A172 (cell line): ENCODE measurements at places on chromosomes 5 and 9. TPM values are rescaled to one million over a fixed set of nuclear protein-coding genes. Genes with fewer than 3 reads are reported as not detected.
A peak's percentile ranks its signal among the peaks of the same experiment; 100 is the strongest.

GRCh38 chr5:107820429-107820828 lies 149.7 kb upstream of the EFNA5 start:
- DNase-seq: peak; percentile 69

The CSF1R gene
- 0.84 and 0.96 TPM in 2 replicates for total RNA-seq

- no peak for DNase-seq
Observed at GRCh38 chr5:78126536-78126935, 168.0 kb downstream of the AP3B1 start.

DNA sequence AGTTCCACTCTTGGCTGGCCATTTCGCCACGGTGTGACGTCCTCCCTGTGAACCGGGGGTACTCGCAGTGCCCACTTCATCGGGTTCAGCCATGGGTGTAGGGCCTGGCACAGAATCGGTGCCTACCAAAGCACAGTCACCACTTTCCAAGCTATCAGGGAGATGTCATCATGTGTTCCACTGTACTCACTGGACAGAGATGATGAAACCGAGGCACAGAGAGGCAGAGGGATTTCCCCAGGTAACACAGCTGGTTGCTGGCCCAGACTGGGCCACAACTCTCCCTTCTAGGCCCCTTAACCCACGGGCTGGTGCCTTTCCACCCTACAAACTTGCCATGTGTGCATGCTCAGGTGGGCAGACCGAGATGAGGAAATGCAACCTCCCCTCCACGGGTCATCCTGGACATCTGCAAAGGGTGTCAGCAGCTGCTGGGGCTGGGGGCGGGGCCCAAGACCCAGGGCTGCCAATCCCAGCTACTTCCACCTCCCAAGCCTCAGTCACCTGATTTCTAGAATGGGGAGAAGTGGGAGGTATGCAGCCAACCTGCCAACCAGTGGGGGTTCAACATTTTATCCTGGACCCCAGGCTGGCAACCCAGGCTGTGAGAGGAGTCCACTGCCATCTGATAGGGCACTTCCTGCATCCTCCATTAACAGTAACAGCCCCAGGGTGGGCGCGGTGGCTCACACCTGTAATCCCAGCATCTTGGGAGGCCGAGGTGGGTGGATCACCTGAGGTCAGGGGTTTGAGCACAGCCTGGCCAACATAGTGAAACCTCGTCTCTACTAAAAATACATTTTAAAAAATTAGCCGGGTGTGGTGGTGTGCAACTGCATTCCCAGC lies 893 bp upstream of the SH2D3C start:
- no peak for DNase-seq

The TMEM171 gene
- total RNA-seq: 15.7 and 23.5 TPM in 2 replicates

The PRRT1B gene
- not detected in 2 replicates for total RNA-seq

DNA sequence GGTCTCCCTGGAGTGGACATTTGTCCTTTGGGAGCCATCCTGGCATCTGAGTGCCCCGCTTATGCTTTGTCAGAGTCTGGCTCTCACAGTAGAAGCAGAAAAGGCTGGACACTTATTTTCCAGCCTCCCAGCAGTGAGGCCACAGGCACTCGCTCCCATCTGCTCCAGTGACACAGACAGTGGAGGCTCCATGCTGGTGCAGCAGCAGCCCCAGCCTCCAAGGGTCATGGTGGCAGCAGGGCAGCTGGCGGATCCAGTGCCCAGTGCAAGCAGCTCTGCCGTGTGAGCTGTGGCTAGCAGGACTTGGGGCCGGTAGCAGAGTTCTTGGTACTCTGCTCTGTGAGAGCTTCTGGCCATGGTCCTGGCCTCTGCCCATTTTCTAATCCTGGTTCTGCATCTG lies 157.3 kb upstream of the ALDH1B1 start:
- no peak for DNase-seq

DNA sequence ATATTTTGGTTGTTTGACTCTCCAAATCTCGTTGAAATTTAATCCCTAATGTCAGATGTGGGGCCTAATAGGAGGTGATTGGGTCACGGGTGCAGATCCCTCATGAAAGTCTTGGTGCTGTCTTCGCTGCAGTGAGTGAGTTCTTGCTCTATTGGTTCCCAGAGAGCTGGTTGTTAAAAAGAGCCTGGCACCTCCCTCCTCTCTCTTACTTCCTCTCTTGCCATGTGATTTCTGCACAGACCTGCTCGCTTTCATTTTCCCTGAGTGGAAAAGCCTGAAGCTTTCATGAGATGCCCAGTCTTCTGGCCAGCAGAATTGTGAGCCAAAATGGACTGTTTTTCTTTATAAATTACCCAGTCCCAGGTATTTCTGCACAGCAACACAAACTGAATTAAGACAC lies 221.6 kb downstream of the MAT2B start:
- DNase-seq: peak; percentile 33

The IRX2 gene
- not detected in 2 replicates for total RNA-seq

GRCh38 chr9:22022396-22022795 lies 13.3 kb upstream of the CDKN2B start:
- no peak for DNase-seq

The TAL2 gene
- total RNA-seq: not detected in 2 replicates

The TXNDC8 gene
- not detected in 2 replicates for total RNA-seq
